ENCODE measurements at places on chromosomes 12 and 14.

DNA sequence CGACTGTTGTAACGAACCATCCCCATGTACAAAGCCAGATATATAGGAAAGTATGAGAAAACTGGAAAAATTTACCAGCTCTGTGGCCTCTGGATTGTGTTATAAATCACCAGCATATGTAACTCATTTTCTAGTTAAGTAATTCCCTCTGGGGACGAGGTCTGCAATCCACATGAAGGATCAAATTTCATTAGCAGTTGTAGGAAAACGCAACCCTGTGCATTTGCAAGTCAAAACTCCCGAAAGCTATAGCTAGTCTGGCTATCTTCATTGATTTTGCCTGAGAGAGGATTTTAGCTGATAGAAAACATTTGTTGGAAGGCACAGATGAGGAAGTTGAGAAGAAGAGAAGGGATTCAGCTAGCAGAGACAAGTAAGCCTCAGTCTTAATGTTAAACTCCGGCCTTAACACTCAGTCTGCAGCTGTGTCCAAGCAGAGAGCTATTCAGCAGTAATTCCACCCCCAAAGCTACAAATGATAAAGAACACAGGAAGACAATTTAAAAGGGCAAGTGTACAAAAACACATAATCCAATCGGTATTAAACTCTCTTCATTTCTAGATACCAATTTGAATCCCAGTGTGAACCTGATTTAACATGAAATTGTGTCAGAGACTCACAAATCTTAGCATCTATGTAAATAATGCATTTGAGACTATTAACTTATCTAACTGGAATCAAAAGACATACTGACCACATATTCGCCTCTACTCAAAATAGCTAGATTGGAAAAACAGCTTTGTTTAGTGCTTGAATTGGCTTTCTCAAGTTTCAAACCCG lies 54.2 kb upstream of the CERS5 start:
- no peak for DNase-seq

- no peak for DNase-seq
Observed at GRCh38 chr12:44837114-44837755, 38.9 kb downstream of the NELL2 start.

DNA sequence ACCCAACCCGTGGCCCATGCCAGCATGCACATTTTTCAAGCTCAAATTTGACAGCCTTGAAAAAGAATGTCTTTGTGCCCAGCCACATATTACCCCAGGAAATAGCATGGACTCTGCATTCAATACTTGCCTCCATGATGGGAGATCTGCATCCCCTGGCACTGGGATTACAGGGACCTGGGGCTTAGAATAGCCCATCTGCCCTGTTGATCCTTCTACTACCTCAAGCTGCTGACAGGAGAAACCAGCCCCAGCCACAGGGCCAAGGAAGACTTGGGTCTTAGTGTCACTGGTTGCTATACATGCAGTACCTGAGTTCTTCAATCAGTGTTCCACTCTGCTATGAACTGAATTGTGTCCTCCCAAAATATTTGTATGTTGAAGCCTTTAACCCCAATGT lies 85.3 kb downstream of the LRRC74A start:
- DNase-seq: no peak

- peak; percentile 87 for DNase-seq
Observed at GRCh38 chr14:67934087-67934486, 114.5 kb downstream of the RAD51B start.

DNA sequence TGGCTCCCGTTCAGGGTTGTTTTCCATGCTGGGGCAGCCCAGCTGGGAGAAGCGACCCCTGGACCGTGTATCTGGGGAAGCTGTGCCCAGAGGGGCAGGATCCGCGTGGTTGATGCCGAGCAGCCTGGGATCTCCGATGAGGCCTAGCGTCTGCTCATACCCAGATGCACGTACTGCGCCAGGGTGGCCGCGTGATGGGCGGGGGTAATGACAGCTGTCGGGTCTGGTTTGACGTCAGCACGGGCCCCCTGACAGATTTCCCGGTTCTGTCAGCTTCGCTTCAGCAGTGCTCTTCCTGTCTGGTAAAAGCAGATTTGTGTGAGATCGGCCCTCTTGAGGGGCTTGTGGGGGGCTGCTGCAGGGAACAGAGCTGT lies 147.3 kb downstream of the TSPAN9 start:
- no peak for DNase-seq

DNA sequence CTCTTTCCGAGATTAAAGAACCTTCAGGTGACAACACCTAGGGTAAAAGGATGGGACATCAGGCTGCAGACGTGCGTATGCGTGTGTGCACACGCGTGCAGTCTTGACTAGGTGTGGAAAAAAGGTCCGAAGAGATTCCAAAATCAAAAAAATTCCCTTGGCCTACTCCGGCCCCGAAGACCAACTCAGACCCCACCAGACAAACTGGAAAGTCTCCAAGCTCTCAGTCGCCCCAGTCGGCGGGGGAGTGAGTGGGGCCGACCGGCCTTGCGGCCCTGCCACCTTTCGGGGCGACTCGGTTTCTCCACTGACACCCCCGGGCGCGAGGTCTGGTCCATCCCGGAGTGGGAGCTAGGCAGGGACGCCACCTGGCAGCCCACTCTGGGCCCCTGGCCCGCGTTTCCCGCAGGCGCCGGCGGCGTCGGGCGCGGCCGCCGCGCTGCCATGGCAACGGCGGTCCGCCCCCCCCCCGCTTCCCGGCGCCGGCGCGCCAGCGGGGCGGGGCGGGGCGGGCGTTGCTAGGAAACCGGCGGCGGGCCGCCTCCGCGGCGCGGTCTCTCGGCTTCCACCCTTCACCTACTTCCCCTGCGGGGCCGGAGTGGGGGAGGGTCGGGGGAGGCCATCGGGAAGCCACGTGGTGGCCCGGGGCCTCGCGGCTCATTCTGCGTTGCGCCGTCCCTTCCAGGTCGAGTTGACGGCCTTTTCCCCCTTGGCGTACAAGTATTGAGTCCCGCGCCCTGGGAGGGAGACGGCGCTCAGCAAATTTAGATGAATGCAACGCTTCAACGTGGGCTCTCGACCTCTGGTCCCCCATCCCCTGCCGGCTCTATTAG lies 253.1 kb downstream of the EFCAB11 start:
- no peak for DNase-seq
